ENCODE measurements at places on chromosomes 2 and 18.
A peak's percentile ranks its signal among the peaks of the same experiment; 100 is the strongest.

GRCh38 chr2:20539776-20540586 lies 93.1 kb downstream of the RHOB start:
- no peak for DNase-seq

DNA sequence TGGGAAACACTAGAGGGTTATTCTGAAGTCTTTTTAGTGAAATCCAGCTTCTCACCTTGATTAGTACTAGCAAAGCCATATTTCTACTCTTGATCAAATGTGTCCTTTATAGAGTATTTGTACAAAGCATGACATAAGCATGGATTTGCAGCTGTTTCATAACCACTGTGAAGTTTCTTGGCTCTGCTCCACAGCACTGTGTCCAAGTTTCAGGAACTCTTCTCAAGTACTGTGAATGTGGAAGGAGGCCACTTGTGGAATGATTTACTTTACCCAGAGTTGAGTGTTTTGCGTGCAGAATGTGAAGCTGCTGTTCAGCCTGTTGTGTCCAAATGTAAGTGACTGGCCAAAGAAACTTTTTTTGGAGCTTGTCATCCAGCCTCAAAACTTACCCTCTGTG lies 16.2 kb upstream of the MAPRE2 start:
- DNase-seq, result peak; percentile 88

DNA sequence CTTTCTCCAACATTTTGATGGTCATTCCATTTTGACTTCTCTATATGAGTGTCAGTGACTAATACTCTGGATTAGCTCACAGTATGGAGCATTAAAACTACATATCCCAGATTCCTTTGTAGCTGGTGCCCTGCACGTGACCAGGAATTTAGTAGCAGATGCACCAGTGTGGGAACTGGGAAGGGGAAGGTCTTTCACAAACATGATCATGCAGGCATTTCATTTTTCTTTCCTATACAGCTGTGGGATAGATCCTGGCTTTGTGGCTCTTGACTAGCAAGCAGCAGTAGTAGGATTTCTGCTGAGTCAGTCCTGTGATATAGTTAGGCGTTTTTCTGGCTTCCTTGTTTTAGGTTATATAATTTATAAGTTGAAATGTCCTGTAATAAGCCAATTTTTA lies 971.0 kb upstream of the CDH2 start:
- DNase-seq, result no peak

DNA sequence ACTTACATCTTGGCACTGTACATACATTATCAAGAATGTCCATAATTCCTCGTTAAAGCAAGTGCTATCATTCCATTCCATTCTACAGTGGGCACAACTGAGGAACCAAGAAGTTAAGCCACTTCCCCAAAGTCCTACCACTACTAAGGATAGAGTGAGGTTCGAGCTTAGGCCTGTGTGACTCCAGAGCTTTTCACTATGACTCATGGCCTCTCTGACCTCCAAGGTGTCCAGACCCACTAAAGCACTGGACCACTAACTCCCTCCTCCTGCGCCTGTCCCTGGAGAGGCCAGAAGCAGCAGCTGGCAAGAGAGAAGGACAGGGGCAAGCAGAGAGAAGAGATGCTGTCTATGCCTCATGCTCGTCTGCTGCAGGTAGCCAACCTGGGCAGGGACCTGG lies 117.0 kb downstream of the ZBTB7C start:
- DNase-seq, result no peak

GRCh38 chr18:58195278-58195765 lies 151.3 kb downstream of the NEDD4L start:
- no peak for DNase-seq

DNA sequence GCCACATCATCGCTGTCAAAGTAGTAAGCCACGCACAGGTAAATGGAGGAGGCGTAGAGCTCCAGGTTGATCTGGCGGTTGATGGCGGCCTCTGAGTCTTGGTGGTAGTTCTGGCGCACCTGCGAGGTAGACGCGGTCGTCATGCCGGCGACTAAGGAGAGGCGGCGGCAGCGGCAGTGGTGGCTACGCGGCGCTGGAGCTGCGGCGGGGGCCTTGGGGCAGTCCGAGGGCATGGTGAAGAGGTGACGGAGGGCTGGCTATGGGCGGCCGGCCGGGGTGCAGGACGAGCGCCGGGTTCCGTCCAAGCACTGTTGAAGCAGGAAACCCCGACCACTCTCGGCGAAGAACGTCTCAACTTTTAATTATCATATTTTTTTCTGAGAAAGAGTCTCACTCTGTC lies 12.7 kb upstream of the ZNF513 start:
- DNase-seq, result no peak

GRCh38 chr2:31674446-31674845 lies 93.7 kb upstream of the SRD5A2 start:
- no peak for DNase-seq

- DNase-seq, result no peak
Measured at GRCh38 chr18:12253663-12254135, 462 bp upstream of the CIDEA start.

DNA sequence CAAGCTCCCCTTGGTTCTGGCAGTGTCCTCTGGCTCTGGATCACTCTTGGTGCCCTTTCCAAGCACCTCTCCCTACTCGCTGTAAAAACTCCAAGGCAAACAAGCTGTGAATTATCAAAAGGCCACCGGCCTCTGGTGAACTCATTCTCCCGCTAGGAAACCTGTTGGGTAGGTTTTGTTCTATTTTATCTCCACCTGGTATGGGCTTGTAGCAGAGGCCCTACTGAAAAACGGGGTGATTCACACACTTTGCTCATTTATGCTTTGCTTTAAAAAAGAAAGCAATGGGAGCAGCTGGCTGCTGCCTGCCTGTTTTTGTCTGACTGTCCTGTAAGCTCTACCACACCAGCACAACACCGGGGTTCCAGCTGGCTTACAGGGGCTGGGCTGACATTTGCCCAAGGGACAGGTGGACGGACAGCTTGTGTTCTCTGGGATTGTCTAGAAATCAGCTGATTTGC lies 56.8 kb downstream of the SH3BP4 start:
- no peak for DNase-seq

DNA sequence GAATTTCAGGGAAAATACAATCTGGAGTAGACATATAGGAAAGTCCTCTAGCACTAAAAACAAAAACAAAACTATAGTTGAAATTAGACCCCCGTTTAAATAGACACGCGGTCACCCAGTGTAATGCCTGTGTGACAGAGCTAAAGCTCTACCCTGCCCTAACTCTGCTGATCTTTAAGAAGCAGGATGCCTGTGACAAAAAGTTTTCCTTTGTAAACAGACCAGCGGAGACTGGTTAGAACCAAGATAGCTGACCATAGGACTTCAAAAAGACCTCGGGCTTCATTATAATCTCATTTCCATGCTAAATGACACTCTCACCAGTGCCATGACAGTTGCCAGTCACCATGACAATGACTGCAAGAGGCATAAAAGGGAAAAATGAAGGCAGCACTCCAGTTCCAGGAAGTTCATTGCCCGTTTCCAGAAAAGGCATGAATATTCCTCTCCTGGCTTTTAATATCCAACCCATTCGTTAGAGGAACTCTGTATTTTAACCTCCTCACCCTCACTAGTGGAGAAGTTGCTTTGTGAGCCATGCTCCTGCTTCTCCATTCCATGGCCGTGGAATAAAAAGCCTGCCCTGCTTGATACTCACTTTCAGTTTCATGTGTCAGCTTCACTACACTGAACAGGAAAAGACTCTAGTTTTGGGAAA lies 157.2 kb upstream of the COPS8 start:
- no peak for DNase-seq

DNA sequence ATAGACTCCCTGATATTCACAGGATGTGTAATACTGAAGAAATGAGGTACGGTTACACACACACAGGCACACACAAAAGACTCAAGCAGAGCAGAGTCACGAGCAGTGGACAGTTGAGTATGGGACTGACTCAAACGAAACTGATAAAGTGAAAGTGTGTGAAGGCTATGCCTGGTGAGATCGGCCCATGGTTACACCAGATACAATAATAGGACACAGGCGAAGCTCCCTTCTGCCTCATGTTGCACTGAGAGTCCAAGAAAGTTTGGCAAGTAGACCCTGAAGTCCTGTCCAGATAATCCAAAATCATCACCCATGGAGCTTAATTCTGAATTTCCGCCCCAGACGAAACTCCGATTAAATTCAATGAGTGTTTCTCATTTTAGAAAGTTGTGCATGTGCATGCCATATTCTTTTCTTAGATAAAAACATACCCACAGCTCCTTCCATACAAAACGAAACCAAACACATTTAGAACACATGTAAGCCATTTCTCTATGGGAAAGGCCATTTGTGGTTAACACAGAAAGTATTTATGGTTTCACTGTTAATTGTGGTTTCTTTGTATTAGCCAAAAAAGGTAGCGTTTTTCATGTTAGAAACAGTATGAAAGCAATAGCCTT lies 567.6 kb downstream of the PLCL1 start:
- peak; percentile 15 for DNase-seq

- no peak for DNase-seq
Measured at GRCh38 chr2:54053830-54054229, 61.6 kb upstream of the ACYP2 start.

GRCh38 chr18:46294318-46294717 lies 190.1 kb downstream of the HAUS1 start:
- DNase-seq, result no peak

DNA sequence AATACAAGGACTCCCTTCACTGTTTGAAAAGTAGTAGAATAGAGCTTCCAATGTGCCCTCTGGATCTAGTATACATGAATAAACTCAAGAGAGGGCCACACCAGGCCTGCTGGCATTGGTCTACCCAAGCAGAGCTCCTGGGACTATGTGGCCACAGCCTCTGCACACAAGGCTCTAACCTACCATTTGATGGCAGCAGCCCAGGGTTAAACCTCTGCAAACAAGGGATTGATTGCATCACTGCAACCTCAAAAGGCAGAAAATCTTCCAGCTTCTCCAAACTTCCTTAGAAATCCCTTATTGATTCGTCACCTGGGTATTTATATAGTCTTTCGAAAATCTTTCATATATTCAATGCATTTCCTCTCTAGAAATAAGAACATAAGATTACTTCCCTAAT lies 147.6 kb upstream of the SETBP1 start:
- DNase-seq, result no peak

GRCh38 chr2:151713291-151713903 lies 20.9 kb downstream of the NEB start:
- no peak for DNase-seq

GRCh38 chr18:12015416-12016062 lies 34.2 kb downstream of the IMPA2 start:
- no peak for DNase-seq

DNA sequence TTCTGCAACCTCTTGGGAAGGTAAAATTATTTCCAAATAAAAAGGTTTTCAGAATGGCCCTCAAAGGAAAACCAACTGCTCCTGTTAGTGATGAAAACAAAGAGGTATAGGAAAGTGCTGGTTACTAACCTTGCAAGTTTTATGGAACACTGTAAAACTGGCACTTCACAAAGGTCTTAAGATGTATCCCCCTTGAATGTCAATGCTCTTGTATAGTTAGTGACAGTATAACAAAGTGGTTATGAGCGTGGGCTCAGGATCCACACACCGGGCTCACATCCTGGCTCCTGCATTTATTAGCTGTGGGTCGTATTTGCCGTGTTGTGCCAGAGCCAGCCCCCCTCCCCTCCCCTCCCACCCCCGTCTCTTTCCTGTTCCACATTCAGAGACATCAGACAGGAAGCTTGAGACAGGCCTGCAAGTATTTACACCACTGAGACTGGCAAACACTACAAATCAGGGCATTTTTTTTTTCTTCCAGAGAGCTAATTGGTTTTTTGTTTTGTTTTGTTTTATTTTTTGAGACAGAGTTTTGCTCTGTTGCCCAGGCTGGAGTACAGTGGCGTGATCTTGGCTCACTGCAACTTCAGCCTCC lies 9.2 kb upstream of the DNPEP start:
- DNase-seq, result no peak

- DNase-seq, result no peak
Measured at GRCh38 chr2:101307950-101308431, 510 bp downstream of the RNF149 start.

- no peak for DNase-seq
Measured at GRCh38 chr18:23101861-23102432, 33.3 kb upstream of the CABLES1 start.

- no peak for DNase-seq
Measured at GRCh38 chr2:54226260-54226659, 29.8 kb downstream of the TSPYL6 start.

- DNase-seq, result no peak
Measured at GRCh38 chr2:8277921-8278571, 403.8 kb upstream of the ID2 start.

DNA sequence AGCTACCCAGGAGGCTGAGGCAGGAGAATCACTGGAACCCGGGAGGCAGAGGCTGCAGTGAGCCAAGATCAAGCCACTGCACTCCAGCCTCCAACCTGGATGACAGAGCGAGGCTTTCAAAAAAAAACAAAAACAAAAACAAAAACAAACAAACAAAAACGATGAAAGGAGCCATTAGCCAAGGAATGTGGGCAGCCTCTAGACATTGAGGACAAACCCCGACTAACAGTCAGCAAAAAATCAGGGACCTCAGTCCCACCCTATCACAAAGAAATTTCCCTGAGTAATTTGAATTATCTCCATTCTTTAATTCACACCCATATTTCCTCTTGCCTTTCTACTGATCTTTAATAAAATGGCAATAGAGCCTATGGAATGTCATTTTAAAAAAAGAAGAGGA lies 75.8 kb downstream of the MBD2 start:
- no peak for DNase-seq

DNA sequence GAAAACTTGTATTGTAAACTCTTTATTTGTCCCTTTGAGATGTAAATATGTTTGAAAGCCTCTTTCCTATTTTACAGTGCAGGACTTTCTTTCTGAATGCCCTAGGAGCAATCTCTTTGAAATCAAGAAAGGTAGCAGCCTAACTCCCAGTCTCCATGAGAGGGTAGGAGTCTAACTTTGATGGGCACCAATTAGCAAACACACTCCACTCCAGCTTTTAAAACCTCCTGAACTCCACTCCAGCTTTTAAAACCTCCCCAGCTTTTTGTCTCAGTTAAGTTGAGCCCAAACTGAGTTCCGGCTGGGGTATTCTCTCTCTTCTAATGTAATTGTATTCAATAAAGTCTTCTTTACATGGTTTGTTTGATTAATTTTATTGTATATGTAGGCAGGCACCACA lies 493.7 kb upstream of the CDH7 start:
- no peak for DNase-seq

DNA sequence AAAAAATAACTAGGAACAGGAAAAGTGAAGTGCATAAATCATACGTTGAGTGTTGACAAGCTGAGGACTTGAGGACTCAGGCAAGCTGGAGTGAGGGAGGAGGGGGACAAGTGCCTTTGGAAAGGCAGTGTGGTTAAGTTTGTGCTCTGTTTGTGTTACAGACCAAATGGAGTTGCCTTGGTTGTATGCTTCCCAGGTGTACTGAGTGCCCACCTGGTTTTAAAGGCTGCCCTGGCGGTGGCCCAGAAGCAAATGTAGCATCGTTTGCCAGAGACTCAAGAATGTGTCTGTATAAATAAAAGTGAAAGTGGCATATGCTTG lies 240.9 kb downstream of the PRKCE start:
- no peak for DNase-seq

- DNase-seq, result peak; percentile 87
Measured at GRCh38 chr2:126657148-126657635, 1.2 kb downstream of the GYPC start.

DNA sequence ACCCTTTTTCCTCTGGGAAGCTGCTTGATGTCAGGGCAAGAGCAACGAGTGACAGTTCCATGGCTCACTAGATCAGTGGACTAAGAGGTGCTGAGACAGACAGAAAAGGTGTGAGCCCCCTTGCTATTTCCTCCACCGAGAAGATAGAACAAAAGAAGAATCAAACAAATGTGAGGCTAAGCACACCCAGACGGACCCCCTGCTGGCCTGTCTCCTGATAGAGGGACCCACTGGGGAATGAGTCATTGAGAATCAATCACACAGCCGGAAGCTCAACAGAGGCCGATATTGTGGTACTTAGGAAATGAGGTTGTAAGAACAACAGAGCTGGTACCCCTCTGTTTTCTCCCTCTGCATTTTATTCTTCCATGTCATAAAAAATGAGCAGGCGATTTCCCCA lies 89.8 kb upstream of the TEX51 start:
- DNase-seq, result no peak
